ENCODE measurements at places on chromosomes 12 and 14. TPM values are rescaled to one million over a fixed set of nuclear protein-coding genes. Genes with fewer than 3 reads are reported as not detected.

The VRTN gene
- total RNA-seq: not detected

The MDM1 gene
- 7.2 TPM for total RNA-seq

The AQP5 gene
- not detected for total RNA-seq

The SYT1 gene
- 13.7 TPM for total RNA-seq

The ENDOU gene
- not detected for total RNA-seq

The PAPLN gene
- 21.9 TPM for total RNA-seq

The SMCO3 gene
- not detected for total RNA-seq

The SLC17A8 gene
- not detected for total RNA-seq

The PARPBP gene
- 10.2 TPM for total RNA-seq

The OR4K5 gene
- not detected for total RNA-seq

The PCNX1 gene
- total RNA-seq: 112 TPM

The LPAR5 gene
- 0.14 TPM for total RNA-seq

The C12orf54 gene
- 2.8 TPM for total RNA-seq

The NGB gene
- total RNA-seq: not detected
